ENCODE measurements at places on chromosomes 3 and 15. TPM values are rescaled to one million over a fixed set of nuclear protein-coding genes. Genes with fewer than 3 reads are reported as not detected.

The CHDH gene
- 0.64 TPM for total RNA-seq

The PSTPIP1 gene
- total RNA-seq, result 1.0 TPM

The EFCAB12 gene
- 0.27 TPM for total RNA-seq

The ARGFX gene
- not detected for total RNA-seq

The FHIT gene
- total RNA-seq, result 16.0 TPM

The CCR9 gene
- 0.19 TPM for total RNA-seq
